ENCODE measurements at places on chromosomes 1 and 21. TPM values are rescaled to one million over a fixed set of nuclear protein-coding genes. Genes with fewer than 3 reads are reported as not detected.

DNA sequence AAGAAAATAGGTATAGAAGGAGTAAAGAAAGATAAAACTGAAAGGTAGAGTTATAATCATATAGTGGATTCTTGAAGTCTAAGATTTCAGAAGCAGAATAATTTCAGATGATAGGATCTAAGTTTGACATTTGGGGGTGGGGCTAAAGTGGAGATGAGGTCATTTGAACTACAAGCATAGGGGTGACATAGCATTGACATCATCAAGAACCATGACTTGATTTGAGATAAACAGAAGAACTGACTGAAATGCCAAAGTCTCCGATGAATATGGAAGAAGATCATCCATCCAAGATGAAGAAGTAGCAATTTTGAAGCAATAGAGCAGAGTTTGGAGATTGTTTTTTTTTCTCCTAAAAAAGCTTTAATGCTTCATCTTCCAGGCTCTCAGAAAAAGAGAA is 122.3 kb downstream of the MACF1 start:
- H3K27ac ChIP-seq = no peak overlapping the region
- H3K36me3 ChIP-seq = peaks cover 100% of the 10 kb centered on the region
- H3K4me3 ChIP-seq = no peak overlapping the region
- no peaks in the 10 kb centered on the region for H3K27me3 ChIP-seq

- H3K36me3 ChIP-seq = peaks cover 100% of the 10 kb centered on the region
- no peaks in the 10 kb centered on the region for H3K4me1 ChIP-seq
- no peaks in the 10 kb centered on the region for H3K27me3 ChIP-seq
- no peak overlapping the region for H3K27ac ChIP-seq
Observed at GRCh38 chr21:46253610-46254124, 25.1 kb upstream of the LSS start.

CRP gene
- total RNA-seq = not detected

DNA sequence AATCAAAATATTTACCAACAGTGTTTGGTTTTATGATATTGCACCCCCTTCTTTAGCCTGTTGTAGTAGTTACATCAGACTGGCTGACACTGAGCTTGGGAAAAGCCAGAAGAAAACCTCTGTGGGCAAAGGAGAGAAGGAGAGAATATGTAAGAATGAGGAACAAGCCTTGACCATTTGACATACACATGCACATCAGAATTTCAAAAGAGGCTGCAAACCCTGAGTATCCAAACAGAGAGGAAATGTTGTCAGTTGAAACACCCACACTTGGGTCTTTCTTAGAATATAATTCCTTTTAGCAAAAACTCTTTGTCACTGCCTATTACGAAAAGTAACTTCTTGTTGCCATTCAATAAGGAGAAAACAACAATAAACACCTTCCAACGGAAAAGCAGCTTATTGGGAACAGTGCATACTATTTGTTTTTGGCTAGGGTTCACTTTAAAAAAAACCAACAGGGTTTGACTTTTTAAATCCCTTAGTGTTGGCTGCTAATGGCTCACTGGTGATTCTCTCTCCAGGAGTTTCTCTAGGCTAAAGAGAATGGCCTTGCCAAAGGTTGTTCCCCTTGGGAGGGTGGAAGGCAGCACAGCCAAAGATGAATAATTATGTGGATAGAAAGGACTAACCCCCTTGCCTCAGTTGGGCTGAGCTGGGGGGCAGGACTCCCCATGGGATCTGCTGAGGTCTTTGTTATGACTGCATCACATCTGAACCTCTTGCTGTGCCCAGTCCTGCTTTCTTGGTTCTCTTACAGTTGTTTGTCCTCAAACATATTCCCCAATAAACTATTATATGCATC is 48.9 kb downstream of the GORAB start:
- no peak overlapping the region for H3K27ac ChIP-seq
- H3K36me3 ChIP-seq = no peaks in the 10 kb centered on the region
- H3K4me3 ChIP-seq = no peak overlapping the region
- no peak for DNase-seq
- no peaks in the 10 kb centered on the region for H3K4me1 ChIP-seq
- no peaks in the 10 kb centered on the region for H3K27me3 ChIP-seq
